ENCODE measurements at places on chromosomes 13 and 19.

DNA sequence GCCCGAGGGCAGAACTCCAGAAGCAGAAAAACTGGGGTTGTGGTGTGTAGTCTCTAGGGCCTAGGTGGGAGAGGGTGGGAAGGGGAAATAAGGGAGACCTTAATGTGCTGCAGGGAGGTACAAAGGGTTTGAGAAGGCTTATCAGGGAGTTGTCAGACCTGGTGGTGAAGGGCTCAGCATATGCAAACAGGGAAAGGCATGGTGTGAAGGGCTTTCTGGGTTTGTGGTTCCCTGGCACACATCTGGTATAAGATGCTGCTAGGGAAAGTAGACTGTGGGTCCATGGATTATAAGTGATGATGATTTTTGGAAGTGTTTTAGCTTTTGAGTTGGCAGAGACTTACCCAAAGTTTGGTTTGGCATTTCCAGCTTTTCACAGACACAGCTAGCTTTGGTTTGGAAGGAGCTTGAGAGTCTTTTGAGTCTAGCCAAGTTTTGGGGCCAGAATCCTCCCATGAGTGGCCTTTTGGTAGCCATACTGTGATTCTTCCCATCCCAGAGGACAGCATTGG lies 2.2 kb downstream of the TRIM28 start:
- DNase-seq = no peak

- DNase-seq = no peak
Observed at GRCh38 chr13:106096661-106097092, 438.8 kb downstream of the EFNB2 start.

DNA sequence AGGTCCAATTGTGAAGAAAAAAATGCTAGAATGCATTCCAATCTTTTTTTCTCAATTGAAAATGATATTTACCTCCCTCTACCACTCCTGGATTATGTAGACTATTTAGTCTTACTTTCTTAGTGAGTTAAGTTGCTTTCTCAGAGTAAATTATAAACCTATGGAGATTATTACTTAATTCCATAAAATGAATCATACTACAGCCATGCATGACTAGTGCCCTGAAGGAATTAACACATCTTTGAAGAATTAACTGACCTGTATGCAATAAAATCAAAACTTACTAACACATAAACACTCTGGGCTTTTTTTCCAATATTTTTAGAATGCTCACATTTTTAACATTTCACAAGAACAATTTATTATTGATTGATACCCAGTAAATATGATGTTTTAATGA lies 379.4 kb upstream of the DACH1 start:
- DNase-seq = no peak

GRCh38 chr13:105196052-105196451 lies 1339.4 kb downstream of the EFNB2 start:
- peak; percentile 84 for DNase-seq

GRCh38 chr13:72689181-72689696 lies 38.2 kb downstream of the MZT1 start:
- no peak for DNase-seq

GRCh38 chr13:79614250-79614918 lies 133.4 kb downstream of the NDFIP2 start:
- no peak for DNase-seq

Measured in SK-N-MC (cell line).